ENCODE measurements at places on chromosomes 2 and 18.

GRCh38 chr2:144516981-144517865 is 2.7 kb downstream of the ZEB2 start:
- no peak for DNase-seq

DNA sequence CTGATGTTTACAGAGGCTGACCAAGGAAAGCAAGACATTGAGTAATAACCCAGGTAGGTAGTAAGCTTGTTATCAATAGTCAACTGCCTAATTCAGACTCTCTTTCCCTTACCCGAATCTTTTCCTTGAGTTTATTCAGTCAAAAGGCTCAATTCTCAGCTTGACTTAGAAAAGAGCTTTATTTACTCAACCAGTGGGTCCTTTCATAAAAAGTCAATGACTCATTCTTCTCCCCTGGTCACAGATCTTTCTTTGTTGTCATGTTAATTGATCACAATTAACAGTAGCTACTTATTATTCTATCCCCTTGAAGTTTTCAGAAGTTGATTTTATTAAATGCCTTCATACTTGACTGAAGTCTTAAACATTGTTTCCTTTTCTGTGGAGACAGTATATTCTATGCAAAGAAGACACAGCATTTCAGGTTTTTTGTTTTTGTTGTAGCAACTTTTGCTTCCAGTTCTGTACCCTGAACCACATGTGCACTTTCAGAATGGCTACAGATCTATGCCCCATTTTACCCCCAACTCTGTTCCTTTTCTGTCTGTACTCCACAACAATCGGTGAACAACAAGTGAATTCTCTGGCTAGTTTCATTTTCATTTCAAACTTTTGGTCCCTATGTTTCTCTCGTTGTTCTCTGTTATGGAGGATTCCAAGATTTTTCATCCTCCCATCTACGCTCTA is 428.3 kb downstream of the NCKAP5 start:
- no peak for DNase-seq

DNA sequence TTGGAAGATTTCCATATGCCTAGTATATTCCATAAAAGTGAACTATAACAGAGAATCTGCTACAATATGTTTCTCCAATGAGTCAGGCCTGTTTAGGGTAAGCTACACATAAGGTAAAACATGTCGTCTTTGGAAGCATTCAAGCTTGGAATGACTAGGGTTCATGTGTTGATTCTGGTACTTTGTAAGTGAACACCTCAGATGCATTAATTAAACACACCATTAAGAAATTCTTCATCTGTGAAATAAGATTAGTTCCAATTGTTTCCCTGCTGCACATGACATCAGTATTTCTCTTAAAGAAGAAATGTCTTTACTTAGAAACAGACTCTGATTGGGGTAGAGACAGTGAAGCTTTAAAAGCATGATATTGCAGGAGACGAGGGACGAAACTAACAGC is 461.1 kb upstream of the NXPH2 start:
- no peak for DNase-seq

DNA sequence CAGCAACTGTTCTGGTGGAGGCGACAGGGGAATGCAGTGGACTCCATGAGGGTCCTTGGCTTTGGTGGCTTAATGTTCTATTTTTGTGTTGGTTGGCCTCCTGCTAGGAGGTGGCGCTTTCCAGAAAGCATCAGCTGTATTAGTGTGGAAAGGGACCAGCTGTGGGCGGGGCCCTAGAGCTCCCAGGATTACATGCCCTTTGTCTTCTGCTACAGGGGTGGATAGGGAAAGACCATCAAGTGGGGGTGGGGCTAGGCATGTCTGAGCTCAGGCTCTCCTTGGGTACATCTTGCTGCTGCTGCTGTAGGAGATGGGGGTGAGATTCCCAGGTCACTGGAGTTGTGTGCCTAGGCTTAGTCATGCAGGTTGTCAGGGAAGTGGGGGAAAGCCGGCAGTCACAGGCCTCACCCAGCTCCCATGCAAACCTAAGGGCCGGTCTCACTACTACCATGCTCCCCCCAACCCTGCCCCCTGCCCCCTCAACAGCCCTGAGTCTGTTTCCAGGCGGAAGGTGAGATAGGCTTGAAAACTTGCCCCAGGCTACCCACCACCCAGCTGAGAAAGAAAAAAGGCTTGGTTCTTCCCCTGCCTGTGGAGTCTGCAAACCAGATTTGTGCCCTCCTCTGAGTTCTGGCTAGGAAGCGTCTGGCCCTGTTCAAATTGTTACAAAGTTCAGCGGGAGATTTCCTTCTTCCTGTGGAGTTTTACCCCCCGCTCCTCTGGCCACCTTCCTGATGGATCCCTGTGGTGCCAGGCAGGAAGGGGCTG is 141.3 kb upstream of the LYPD1 start:
- no peak for DNase-seq

- DNase-seq: no peak
These were observed 692.6 kb downstream of the ERBB4 start for GRCh38 chr2:211846036-211846400.
